Activated CD4-positive, alpha-beta T cell treated with anti-CD3 and anti-CD28 coated beads for 36 hours (primary cell): ENCODE measurements at places on chromosomes 6 and 20.

DNA sequence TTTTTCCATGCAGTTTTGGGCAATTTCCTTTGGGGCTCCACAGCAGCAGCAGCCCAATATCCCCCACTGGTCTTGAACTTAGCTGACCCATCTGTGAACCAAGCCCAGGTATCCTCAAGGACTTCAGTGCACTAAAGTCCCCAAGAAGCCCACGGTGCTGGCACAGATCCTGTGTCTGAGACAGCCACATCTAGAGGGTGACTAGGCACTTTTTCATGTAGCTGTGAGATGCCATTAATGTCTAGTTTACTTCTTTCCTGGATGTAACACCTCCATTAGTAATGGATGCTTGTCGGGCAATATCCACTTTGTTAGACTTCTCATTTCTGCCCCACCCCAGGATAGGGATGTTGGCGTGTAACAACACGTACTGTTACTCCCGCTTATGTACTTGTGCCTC lies 176.2 kb upstream of the PROKR2 start:
- no peak for DNase-seq

DNA sequence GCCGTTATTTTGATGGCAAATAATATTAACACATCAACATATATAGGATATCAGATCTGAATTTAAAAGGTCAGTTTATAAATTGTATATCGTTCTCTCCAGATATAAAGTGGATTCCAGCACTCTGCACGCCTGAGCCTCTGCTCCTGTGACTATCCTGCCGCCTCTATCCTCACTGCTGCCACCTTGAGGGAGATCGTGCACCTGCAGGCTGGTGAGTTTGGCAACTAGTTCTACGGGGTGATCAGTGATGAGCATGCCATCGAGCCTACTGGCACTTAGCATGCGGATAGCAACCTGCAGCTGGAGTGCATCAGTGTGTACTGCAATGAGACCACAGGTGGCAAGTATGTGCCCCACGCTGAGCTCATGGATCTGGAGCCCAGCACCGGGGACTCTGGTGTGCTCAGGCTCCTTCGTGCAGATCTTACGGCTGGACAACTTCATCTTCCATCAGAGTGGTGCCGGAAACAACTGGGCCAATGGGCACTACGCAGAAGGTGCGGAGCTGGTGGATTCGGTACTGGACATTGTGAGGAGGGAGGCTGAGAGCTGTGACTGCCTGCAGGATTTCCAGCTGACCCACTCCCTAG lies 84.9 kb downstream of the FBXO5 start:
- DNase-seq = peak; percentile 83

DNA sequence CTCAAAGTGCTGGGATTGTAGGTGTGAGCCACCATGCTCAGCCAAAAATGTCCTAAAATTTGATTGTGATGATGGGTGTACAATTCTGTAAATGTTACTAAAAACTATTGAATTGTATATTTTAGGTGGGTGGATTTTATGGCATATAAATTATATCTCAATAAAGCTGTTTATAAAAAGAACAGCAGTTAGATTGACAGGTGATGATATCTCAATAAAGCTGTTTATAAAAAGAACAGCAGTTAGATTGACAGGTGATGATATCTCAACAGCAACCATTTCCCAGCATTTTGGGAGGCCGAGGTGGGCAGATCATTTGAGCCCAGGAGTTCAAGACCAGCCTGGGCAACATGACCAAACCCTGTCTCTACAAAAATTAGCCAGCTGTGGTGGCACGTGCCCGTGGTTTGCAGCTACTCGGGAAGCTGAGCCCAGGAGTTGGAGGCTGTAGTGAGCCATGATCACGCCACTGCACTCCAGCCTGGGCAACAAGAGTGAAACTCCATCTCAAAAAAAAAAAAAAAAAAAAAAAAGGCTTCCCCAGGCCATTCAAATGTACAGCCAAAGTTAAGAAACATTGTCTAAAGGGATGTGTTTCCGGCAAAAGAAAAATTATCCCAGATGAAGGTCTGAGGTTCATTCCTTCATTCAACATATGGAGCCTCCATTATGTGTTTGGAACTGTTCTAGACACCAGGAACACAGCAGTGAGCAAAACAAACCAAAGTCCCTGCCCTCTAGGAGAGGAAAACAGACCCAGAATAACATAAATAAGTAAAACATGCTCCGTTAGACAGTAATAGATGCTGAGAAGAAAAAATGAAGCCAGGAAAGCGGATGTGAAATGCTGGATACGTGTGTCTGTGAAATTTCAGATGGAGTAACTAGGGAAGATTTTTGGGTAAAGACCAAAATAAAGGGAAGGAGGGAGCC lies 1.6 kb upstream of the RBCK1 start:
- no peak for DNase-seq

- DNase-seq = no peak
Observed at GRCh38 chr6:39905640-39905975, 28.7 kb downstream of the MOCS1 start.

DNA sequence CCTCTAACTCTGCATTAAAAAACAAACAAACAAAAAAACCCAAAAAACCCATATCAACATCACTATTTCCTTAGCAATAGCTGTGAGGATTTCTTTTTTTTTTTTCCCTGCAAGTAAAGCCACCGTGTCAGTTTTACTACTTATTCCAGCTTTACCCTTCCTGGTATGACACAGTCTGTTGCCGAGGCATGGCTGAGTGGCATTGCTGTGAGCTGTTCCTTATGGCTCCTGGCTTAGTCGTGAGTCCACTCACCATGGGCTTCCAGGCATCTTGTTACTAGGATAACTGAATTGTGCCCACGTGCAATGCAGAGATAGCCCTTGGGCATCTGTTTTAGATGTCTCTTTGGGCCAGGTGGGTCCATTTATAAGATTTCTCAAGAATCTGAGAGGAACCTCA lies 84.8 kb downstream of the LRRC1 start:
- no peak for DNase-seq

- peak; percentile 4 for DNase-seq
Observed at GRCh38 chr6:17233531-17233930, 47.6 kb upstream of the RBM24 start.

DNA sequence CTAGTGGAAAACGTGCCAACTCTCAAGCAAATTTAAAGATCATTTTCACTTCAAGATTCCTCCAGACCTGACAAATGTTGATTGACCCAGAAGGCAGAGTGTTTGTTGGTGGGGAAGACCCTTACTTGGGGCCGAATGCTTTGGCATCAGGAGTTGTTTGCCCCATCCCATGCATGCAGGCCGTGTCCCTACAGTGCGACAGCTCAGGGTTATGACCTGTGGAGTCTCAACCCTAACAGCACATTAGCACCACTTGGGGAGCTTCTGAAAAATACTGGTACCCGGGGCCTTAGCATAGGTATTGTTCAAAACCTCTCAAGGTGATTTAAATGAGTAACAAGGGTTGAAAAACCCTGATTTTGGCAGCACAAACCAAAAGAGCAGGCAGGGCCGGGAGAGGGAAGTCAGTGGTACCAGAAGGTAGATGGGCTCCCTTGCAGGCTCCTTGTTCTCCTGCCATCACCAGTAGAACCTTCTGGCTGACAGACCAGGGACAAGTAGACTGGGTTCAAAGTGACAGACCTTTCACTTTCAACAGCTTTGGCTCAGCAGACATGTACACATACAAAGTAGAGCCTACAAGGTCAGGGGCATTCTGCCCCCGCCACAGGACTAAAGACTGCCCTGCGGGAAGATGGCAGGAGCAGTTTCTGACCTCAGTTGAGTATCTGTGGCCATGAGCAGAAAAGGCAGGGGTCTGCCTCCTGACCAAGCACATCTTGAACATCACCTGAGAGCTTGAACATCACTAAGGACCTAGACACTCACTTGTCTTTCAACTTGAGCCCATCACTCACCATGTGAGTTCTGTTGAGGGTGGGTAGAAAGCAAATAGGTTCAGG lies 39.6 kb downstream of the PLCG1 start:
- peak; percentile 4 for DNase-seq

DNA sequence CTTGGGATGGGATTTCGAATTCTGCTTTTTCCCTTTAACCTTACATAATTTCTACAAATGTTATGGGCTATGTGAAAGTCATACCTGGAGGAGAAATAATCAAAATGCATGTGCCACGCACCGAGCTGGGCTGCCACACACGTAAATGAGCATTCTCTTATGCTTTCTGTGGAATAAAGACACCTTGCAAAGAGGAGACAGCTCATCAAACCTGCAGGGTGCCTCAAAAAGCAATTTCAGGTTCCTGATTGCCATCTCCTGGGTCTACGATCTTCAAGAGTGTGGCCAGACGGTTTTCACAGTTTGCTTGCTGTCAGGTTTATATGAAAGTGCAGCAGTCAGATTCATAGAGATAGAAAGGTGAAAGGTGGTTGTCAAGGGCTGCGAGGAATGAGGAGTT lies 36.6 kb downstream of the DUSP22 start:
- DNase-seq = no peak

- no peak for DNase-seq
Observed at GRCh38 chr6:106167096-106167814, 81.1 kb downstream of the PRDM1 start.

GRCh38 chr20:2838847-2839671 lies 1.4 kb downstream of the PCED1A start:
- no peak for DNase-seq

- no peak for DNase-seq
Observed at GRCh38 chr20:22601361-22602141, 17.2 kb upstream of the FOXA2 start.

DNA sequence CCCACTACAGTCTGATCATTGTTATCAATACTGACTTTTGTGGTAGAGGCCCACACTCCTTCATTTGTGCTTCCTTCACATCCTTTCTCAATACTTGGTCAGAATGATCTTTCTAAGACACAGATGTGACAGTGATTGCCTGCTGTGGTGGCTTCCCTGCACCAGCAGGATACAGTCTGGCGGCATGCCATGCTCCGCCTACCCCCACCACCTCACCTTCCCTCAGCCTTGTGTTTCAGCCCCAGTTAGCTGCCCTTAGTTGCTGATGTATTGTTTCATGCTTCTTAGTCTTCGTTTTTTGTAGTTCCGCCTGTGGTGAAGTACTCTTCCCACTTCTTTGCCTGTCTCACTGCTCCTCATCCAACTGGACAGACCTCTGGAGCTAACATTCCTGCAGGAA lies 10.9 kb downstream of the LRRC1 start:
- DNase-seq = peak; percentile 32

- DNase-seq = no peak
Observed at GRCh38 chr6:25883991-25884390, 9.9 kb upstream of the SLC17A3 start.

DNA sequence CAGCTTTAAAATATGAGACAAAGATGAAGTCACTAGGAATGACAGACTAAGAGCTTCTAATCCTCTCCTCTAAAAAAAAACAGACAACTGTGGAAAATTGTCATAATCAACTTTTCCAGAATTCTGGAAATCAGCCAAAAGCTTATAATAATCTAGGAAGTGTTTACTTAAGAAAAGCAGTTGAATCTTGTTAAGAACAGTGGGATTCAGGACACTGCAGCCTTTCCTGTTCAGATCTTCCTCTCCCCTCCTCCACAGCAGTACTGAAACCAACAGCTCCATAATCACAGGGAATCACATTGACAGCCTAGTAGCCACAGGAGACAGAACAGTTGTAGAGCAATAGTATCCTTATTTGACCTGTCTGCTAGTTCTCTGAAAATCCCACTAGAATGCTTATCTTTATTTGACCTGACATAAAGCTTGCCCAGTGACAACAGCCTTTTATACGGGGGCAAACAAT lies 41.6 kb downstream of the IBTK start:
- DNase-seq = no peak

- DNase-seq = no peak
Observed at GRCh38 chr6:166031275-166031674, 136.4 kb downstream of the TBXT start.

GRCh38 chr6:40978687-40979289 lies 60.2 kb downstream of the UNC5CL start:
- DNase-seq = no peak

- no peak for DNase-seq
Observed at GRCh38 chr6:170505306-170505705, 47.8 kb downstream of the PSMB1 start.

- no peak for DNase-seq
Observed at GRCh38 chr6:158387578-158387977, 75.3 kb downstream of the TULP4 start.

DNA sequence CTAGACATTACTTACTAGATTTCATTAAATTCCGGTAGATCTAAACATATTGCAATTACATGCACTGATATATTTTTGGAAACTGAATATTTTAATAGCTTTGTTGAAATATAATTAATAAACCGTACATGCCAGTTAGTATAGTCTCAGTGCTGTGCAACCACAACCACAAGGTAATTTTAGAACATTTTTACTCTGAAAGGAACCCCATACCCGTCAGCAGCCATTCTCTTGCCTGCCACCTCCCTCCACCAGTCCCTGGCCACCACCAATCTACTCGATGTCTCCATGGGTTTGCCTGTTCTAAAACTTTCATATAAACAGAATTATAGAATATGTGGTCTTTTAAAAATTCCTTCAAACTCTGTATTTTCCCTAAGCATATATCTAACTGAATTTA lies 293.9 kb downstream of the THBS2 start:
- DNase-seq = no peak

DNA sequence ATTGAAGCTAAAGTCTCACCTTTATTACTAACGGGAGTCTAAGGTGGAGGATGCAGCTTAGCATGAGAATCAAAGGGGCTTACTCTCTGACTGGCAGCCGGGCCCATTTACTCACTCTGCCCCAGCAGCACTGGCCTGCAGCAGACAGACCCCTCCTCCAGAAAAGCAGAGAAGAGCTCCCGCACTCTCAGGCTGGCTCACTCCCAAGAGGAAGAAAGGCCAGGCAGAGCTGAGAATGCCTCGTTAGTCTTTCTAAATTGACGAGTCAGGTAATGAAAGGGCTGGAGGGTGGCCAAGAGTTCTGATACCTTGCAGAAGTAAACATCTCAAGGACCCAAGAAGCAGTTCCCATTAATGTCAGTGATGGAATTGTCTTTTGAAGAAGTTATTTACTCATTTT lies 44.5 kb upstream of the IL20RA start:
- no peak for DNase-seq

DNA sequence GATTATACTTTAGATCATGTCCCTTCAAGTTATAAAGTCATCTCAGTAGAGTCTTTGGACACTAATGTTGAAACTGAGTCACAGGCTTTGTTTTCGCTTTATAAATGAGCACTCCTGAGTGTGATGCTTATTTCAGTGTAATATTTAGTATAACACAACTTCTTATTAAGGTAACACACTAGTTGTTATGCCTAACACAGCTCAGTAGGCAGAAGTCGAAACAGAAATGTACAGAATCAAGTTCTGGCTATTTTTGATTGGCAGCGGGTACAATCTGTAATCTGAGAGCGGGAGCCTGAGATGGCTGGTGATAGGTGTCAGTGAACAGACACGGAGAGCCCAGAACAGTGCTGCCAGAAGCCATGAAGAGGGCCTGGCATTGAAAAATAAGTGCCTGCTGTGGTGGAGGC lies 11.4 kb downstream of the HECA start:
- DNase-seq = peak; percentile 60

- DNase-seq = no peak
Observed at GRCh38 chr6:88374553-88374952, 208.4 kb upstream of the CNR1 start.
